ENCODE measurements at places on chromosomes 5 and 9.

DNA sequence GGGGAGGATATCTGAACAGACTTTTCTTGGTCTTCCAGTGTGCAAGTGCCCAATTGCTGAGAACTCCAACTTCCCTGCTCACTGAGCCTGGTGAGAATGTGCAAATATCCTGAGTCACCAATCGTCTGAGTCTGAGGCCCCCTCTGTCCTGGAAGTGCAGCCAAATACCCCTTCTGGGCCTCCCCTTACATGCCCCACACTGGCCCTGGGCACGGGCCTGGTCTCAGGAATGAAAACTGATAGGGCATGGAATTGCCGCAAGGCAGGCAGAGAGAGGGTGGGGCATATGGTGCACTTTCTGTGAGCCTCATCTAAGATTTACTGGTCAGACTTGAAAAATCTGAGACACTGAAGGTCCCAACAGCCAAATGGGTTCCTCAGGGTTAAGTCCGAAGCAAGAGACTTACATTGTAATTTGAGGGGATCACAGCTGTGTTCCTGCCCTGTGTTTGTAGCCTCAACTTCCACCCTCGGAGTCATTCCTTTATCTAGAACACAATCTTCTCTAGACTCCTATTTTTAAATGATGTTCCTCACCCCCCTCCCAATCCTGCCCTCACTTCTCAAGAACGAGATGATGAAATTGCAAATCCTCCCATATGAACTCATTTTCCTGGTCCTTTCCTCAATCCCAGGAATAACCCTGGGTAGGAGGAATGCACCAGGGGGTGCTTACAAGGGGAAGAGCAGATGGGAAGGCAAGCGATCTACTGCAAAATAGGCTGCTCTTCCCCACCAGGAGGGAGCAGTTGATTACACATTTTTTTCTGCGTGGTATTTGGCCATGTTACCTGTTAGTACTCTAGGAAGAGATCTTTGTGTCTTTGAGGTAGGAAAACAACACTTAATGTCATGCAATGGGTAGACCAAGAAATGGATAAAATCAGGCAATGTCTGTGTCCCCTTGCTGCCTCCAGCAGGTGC is 34.6 kb upstream of the ARHGAP26 start:
- H3K36me3 ChIP-seq = no peaks in the 10 kb centered on the region
- no peak for DNase-seq
- H3K27me3 ChIP-seq = no peaks in the 10 kb centered on the region

- no peak for DNase-seq
- H3K27me3 ChIP-seq = no peaks in the 10 kb centered on the region
- no peaks in the 10 kb centered on the region for H3K36me3 ChIP-seq
- H3K4me1 ChIP-seq = no peaks in the 10 kb centered on the region
- no peak overlapping the region for H3K27ac ChIP-seq
- H3K4me3 ChIP-seq = no peak overlapping the region
These were observed 30.1 kb upstream of the MINAR2 start for GRCh38 chr5:129717751-129718310.

DNA sequence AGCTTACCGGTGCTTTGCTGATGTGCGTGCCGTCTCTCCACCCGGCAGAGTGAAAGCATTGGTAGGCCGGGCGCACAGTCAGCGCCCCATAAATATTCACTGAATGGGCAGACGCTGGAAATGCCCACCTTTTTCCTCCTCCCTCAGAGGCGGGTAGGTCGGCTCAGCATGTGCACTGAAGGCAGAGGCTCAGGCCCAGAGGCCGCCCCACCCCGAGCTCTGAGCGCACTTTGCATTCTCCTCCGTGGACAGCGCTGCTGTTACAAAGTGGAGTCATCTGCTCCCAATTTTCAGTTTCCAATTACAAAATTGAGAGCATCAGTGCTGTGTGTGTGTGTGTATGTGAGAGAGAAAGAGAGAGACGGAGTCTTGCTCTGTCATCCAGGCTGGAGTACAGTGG is 10.6 kb downstream of the UCK1 start:
- H3K27me3 ChIP-seq = no peaks in the 10 kb centered on the region
- DNase-seq = no peak
- no peak overlapping the region for H3K4me3 ChIP-seq
- no peaks in the 10 kb centered on the region for H3K4me1 ChIP-seq
- peaks cover 70% of the 10 kb centered on the region for H3K36me3 ChIP-seq

GRCh38 chr9:6564868-6565267 is 80.7 kb downstream of the GLDC start:
- H3K36me3 ChIP-seq = no peaks in the 10 kb centered on the region
- H3K4me1 ChIP-seq = no peaks in the 10 kb centered on the region
- no peaks in the 10 kb centered on the region for H3K27me3 ChIP-seq

DNA sequence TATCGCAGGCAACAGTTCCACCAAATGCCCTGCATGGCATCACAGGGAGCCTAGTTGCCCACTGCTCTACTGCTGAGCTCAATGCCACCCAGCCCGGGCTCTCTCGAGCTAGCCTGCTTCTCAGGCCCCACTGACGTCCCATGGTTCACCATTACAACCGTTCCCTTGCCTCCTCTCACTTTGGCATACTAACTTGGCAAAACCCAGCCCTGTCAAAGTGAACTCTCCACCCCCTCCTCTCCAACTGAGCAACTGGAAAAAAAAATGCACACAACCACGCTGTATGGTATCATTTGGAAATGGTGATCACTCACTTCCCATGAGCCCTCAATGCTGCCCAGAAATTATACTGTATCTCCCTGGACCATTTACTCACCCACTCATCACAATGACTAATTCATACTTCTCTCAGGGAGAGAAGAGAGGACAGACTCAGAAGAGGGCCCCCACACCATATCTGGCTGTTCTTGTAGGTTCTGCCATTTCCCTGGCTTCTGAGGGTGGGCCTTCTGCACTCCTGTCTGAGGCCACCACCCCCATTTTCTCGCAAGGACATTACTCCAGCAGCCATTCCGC is 51.4 kb upstream of the RARS1 start:
- no peak for DNase-seq
- H3K27ac ChIP-seq = no peak overlapping the region
- no peaks in the 10 kb centered on the region for H3K36me3 ChIP-seq
- no peaks in the 10 kb centered on the region for H3K27me3 ChIP-seq
- no peak overlapping the region for H3K4me3 ChIP-seq
